ENCODE measurements at places on chromosomes 4 and X.

- no peak for DNase-seq
These were observed 8.6 kb downstream of the F9 start for GRCh38 chrX:139538907-139539790.

DNA sequence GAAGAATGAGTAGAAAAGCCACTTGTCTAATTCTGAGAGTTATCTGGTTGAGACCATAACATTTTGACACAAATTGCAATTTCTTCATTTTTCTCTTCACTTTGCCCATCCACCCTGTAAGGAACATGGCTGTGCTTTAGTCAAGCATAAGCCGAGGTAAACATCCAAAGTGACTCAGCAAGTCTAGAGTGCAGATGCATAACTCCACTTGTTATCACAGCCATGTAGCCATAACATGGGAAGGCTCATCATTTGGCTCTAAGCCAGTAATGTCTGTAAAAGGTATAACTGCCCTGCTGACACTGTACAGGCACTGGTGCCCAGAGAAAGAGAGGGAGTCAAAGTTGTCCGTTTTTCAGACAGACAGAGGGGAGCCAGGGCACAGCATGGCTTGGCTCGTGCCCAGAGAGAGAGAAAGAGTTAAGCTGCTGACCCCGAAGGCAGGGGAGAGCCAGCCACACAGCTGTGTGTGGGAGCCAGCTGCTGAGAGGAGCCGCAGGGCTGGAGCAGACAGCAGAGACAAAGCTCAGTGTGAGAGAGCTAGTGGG is 76.9 kb upstream of the EXOC1L start:
- DNase-seq = no peak

GRCh38 chrX:118583781-118584180 is 88.2 kb downstream of the DOCK11 start:
- DNase-seq = no peak

DNA sequence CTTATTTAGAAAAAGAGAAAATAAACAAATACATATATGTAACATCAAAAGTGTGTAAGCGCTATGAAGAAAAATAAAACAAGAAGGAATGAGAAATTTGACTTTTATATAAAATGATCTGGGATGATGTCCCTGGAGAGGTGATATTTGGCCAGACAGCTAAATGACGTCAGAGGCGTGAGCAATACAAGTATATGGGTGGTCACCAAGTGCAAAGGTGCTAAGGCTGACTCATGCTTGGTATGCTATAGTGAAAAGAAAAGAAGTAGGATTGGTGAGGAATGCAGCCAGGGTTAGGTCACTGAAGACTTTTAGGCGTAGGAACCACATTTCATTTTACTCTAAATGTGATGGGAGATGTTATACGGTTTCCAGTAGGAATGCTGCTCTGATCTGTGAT is 1049.1 kb upstream of the TENM3 start:
- no peak for DNase-seq

- no peak for DNase-seq
These were observed 94.3 kb upstream of the PGRMC2 start for GRCh38 chr4:128381748-128382559.

- DNase-seq = no peak
These were observed 851.6 kb downstream of the CENPC start for GRCh38 chr4:66693694-66694093.

DNA sequence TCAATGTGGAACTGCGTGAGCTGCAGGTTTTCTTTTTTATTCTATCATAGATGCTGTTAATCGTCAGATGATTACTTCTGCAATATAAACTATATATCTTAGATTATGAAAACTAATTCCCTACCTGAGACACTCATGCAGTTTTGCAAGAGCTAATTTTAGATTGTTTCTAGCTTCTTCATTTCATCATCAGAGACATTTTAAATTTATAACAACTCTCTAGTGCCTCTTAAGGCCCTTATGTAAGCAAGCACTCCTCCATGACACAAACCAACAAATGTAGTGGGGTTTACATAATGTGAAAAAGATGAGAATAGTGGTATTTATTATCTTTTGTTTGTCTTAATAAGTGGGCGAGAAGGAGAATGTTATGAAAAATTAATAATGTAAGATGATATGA is 170.2 kb upstream of the ETNPPL start:
- no peak for DNase-seq

GRCh38 chr4:156888762-156889161 is 82.8 kb downstream of the PDGFC start:
- no peak for DNase-seq

DNA sequence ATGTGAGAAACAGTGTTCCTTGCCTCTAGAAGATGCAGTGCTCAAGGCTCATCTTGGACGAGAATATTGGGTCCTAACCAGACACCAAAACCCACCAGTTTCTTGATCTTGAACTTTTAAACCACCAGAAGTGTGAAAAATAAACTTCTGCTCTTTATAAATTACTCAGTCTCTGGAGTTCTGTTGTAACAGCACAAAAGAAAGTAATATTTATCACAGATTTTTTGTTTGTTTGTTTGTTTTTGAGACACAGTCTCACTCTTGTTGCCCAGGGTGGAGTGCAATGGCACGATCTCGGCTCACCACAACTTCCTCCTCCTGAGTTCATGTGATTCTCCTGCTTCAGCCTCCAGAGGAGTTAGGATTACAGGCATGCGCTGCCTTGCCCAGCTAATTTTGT is 371.1 kb upstream of the NDST4 start:
- DNase-seq = no peak
